NCI-H1092 treated with DMSO at 0.1 percent for 48 hours (cell line): ENCODE measurements at places on chromosomes 1 and 21.

- no peak for DNase-seq
These were observed 11.7 kb upstream of the OR14I1 start for GRCh38 chr1:248714248-248714647.

- DNase-seq, result no peak
These were observed 8.5 kb upstream of the WDR47 start for GRCh38 chr1:109050228-109050995.

DNA sequence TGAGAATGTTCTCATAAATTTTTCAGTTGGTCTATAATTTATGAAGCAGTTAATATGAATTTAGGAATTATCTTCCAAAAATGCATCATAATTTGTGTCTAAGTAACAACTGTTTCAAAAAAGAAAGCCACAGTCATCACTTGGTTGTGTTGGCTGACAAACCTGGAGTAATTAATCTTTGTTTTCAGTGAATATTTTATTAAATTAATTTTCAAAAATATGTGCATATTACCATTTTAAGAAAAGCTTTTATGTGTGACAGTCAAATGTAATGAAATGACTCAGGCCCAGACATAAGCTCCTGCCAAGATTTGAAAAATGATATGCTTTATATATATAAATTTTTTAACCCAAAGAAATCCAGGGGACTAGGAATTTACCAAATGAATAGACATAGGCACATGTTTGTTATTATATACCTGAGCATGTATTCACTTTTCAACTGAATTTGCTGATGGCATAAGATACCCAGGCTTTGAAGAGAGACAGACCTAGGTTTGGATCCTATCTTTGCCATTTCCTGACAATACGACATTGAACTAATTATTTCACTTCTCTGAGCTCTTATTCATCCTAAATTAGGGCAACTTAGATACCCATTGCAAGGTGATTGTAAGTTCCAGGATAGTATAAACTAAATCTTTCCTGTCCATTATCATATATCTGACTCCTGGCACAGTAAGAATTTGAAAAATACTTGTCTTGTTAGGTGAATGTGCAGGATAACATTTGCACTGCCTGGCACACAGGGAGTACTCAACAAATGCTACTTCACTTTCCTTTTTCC lies 729.5 kb upstream of the ADGRL2 start:
- DNase-seq, result no peak

- no peak for DNase-seq
These were observed 83.7 kb downstream of the NRDC start for GRCh38 chr1:51794868-51795267.
